ENCODE measurements at places on chromosomes 5 and 9.

- peak; percentile 58 for DNase-seq
Measured at GRCh38 chr9:14320271-14321181, 6.6 kb upstream of the NFIB start.

DNA sequence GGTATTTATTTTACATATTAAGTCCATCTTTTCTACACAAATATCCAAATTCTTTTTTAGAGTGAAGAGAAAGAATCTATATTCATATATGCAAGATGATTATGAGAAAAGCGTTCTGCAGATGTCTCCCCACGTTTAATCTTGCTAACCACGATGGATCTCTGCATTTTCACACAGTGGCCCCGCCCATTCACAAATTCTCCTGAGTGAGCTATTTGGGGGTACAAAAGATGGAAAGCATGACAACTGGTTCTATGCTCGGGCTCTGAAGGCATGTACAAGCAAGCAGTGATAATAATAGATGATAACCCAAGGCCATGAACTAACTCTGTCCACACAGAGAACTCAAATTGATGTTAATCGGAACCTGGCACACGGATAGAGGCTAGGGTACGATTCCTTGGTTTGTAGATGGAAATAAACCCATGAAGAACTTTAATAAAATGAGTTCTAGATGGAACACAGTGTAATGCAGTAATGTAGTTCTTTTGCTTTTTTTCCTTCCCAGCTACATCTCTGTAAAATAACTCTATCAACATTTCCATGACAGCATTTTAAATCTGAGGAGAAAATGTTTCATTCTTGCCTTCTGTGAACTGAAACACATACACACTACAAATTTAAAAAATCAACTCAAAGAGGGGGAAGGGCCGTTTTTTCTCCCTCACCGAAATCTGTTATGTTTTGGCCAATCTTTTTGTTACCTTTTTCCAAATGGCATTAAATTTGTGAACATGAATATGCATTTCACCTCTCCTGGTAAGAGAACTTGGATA, 851.7 kb upstream of the DMAC1 start:
- DNase-seq: no peak

DNA sequence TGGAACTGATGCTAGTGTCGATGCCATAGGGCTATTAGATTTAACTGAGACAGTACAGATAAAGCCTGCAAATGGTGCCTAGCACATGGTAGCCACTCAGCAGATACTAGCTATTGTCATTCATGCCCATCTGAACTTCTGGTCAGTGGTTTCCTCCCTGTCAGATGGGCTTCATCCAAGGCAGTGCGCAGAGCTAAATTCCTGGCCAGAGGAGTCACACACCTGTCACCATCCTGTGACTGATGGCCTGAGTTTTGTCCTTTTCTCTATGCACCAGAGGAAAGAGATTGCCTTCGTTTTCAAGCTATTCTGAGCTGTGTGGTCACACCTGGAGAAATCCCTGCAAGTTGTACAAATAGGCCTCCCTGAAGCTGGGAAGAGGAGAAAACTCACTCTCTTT, 34.7 kb downstream of the MSX2 start:
- no peak for DNase-seq

DNA sequence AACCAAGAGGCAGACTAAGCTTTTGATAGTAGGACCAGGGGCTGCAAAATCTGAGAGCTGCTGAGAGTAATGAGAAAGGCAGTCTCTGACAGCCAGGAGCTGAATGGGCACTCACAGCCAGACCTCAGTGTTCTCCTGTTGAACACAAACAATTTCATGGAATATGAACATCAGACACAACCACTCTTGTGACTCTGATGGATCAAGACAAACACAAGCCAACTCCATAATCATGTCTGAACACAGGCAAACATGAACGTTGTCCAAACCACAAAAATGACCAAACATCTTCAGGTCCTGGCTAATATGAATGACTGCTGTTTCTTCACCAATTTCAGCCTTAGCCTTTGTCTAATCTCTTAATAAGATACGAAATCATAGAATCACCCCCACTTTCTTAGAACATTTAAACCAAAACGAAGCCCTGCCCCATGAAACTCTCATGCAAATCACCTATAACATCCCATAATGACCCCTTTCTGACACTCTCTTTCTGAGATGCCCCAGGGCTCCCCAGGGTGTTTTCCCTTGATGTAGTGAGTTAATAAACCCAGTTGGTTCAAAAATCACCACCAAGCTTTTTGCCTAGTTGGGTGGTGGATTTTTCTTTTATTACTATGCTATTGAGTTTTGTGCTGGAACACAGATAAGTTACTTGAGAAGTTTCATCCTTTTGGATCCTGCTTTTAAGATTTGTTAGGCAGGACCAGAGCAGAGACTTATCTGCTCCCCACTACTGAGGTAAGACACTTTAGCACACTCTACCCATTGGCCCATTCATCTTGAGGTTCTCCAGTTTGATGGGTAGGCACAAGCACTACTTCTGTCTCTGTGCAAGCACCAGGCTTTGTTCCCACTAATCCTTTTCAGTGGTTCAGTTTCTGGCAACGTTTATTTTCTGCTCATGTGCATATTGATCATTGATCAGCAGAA, 5.9 kb upstream of the ERAP2 start:
- DNase-seq: no peak

DNA sequence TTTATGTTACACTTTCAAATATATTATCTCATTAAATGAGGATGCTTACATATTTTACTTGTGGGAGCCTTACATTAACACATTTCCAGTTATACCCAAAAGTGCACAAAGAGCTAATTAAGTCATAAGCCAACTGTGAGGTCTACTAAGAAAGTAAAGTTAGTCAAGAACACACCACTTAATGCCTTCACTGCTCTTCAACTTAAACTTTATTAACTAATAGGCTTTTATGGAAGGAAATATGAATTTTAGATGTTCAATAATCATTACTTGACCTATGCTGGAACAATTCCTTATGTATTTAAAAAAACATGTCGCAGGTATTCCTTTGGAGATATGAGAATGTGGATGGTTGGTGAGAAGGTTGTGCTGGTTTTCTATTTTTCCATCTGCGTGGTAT, 3.4 kb downstream of the ST8SIA4 start:
- DNase-seq: no peak

- DNase-seq: peak; percentile 64
Measured at GRCh38 chr5:38926121-38926520, 80.3 kb downstream of the OSMR start.

GRCh38 chr5:97243353-97243752, 60.3 kb upstream of the RIOK2 start:
- no peak for DNase-seq

- no peak for DNase-seq
Measured at GRCh38 chr9:128396970-128397613, 23.6 kb upstream of the CERCAM start.

DNA sequence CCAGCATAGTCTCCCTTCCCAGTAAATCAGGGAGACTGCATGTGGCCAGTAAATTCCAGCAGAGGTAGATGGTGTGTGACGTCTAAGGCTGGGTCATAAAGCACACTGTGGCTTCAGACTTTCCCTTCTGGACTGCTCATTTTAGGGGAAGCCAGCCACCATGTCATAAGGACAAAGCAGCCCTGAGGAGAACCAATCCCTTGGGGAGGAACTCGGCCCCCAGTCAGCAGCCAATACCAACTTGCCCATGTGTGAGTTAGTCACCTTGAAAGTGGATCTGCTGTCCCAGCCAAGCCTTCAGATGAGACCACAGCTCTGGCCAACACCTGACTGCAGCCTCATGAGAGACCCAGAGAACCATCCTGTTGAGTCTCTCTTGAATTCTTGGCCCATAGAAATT, 14.7 kb upstream of the NINJ1 start:
- no peak for DNase-seq

DNA sequence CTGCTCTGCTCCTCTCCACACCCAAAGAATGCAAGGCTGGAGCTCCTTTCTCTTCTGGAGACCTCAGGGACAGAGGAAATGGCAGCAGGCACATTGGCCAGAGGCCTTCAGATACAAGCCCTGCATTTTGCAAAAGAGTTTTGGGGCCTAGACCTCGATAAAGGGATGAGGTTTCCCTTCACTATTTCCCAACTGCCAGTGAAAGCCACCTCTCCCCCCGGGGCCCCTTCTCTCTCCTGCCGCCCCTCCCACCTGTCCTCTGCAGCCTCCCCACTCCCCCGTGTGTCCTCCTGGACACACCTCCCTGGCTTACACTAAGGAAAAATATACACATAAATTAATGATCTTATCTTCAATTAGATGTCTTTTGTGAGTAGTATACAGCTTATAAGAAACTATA, 21.3 kb upstream of the LMNB1 start:
- no peak for DNase-seq

DNA sequence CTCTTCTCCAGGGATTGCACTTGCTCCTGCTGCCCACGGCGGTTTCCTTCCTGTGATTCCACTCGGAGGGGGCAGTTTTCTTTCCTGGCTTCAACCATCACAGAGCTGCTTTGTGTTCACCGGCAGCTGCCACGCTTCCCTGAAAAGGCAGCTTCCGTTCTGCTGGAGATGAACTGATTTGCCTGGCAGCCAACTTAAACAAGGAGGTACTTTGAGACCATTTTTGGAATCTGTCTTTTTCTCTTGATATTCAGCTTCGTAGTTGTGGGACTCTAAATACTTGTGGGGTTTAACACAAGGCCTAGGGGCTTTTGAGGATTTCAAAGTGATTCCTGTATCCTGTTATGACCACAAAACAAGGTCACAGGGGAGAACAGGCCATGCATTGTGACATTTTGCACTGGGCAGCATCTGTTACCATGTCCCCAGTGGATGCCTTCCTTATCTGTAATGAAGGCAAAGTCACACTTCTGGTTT, 192.0 kb downstream of the MTRR start:
- no peak for DNase-seq

- DNase-seq: no peak
Measured at GRCh38 chr5:78747705-78748359, 99.3 kb upstream of the LHFPL2 start.

- DNase-seq: no peak
Measured at GRCh38 chr5:12323637-12324229, 419.5 kb upstream of the CTNND2 start.

GRCh38 chr9:79824265-79824664, 252.5 kb downstream of the TLE4 start:
- no peak for DNase-seq

DNA sequence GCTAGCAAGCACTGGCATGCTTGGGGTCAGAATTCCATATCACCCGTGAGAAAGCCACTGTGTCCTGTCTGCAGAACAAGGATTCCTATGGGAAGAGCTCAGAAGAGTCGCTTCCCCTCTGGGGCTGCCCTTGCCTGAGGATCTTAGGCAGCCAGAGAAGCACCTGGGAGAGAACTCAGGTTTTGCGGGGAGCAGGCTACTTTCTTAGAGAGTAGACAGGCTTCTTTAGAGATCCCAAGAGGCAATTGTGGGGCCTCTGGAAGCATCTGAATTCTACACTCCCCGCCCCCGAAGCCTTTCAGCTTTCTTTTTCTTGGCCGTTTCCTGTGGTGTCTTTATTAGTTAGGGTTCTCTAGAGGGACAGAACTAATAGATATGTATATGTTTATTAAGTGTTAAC, 40.9 kb downstream of the PHF2 start:
- no peak for DNase-seq

DNA sequence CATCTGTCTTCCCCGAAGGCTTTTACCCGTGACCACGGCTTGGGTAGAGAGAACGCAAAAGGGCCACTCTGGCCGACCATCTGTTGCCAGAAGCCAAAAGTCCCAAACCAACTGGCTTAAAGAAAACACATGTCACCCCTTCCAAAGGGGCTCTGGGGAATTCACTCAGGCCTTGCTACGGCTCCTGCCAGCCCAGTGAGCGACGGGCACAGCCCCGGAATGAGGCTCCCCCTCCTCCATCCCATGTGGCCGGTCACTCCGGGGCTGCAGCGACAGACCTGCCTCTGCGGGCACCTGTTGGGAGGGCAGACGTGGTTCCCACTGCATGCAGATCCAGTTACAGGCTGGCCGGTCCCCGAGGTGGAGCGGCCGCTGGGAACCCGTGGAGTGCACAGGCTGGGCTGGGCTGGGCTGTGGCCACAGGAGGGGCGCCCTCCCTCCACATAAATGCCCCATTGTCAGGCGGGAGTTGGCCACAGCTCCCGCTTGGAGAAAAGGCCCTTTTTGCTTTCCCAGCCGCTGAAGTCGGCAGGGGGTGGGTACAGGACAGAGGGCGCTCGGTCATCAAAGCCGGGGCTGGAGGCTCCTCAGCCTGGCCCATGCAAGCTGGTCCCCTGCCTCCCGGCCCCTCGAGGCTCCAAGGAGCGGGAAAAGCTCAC, 19.9 kb downstream of the NOTCH1 start:
- DNase-seq: no peak

- DNase-seq: no peak
Measured at GRCh38 chr5:61334868-61335615, 3.0 kb downstream of the ZSWIM6 start.

GRCh38 chr5:17989567-17990563, 355.6 kb downstream of the TAF11L14 start:
- DNase-seq: no peak

- DNase-seq: no peak
Measured at GRCh38 chr5:115484368-115484767, 60.2 kb downstream of the FEM1C start.

- no peak for DNase-seq
Measured at GRCh38 chr5:76144513-76145274, 61.5 kb downstream of the SV2C start.

DNA sequence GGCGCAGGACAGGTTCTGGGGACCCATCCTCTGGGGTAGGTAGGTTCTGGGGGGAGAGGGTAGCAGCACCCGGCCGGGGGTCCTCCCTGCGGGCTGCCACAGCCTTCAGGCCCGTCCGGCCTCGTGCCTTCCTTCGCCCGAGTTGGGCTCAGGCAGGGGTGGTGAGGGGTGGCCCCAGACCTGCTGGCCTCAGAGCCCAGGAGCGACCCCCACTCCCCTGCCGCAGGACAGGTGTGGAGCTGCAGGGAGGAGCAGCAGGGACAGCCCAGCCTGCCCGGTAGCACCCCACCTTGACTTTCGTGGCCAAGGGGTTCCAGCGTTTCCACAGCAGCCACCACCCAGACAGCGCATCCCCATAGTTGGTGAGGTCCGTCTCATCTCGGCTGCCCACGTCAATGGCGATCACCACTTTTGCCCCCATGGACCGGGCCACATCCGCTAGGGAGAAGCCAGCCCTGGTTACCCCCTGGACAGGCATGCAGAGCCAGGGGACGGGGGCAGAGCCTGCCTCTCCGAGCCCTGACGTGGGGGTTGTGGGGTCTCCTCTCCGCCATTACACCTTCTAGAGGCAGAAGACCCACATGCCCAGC, 3.4 kb upstream of the NSMF start:
- no peak for DNase-seq

Measured in RKO (cell line).